Endodermal cell (in vitro differentiated cells): ENCODE measurements at places on chromosomes 3 and 15. TPM values are rescaled to one million over a fixed set of nuclear protein-coding genes. Genes with fewer than 3 reads are reported as not detected.

Gene IGDCC3
- 6.3 to 8.4 TPM (median 7.9 TPM) in 3 replicates for total RNA-seq

Gene PARP15
- total RNA-seq, result 0.18 and 0.27 TPM in 2 replicates

Gene NTRK3
- 0.11 to 0.82 TPM (median 0.52 TPM) in 3 replicates for total RNA-seq

Gene ACKR4
- not detected in 3 replicates for total RNA-seq

Gene LDHAL6B
- not detected in 2 replicates for total RNA-seq

Gene HIGD2B
- not detected in 3 replicates for total RNA-seq

Gene CD96
- not detected in 3 replicates for total RNA-seq

DNA sequence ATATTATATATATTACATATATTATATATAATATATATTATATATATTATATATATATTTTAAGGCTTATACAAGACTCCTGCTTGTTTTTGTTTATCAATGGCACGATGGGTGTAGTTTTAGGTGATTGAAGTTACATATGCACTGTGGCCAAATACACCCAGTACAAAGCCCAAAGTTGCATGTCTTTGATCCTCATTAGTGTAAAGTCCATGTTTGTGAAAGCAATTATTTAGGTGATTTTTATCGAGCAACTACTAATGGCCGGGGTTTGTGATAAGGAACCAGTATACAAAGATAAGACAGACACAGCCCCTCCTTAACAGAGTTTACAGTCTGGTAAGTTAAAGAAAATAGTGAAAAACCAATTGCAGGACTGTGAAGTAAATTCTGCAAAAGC is 154.3 kb downstream of the CHDH start:
- DNase-seq, result no peak

DNA sequence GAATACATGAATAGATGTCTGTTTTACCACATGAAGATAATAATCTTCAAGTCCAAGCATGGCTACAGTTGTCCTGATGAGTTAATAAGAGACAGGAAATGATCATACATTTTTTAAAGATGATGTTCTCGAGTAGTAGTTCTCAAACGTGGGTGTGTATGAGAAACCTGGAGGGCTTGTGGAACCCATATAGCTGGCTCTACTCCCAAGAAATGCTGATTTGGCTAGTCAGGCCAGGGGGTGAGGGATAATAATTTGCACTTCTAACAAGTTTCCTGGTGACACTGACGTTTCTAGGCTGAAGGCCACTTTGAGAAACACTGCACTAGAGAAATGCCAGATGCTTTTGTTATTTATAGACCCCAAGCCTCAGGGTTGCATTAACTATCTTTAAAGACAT is 37.0 kb downstream of the ROPN1B start:
- no peak for DNase-seq

- DNase-seq, result no peak
Observed at GRCh38 chr15:78083687-78084448, 6.4 kb upstream of the TBC1D2B start.

DNA sequence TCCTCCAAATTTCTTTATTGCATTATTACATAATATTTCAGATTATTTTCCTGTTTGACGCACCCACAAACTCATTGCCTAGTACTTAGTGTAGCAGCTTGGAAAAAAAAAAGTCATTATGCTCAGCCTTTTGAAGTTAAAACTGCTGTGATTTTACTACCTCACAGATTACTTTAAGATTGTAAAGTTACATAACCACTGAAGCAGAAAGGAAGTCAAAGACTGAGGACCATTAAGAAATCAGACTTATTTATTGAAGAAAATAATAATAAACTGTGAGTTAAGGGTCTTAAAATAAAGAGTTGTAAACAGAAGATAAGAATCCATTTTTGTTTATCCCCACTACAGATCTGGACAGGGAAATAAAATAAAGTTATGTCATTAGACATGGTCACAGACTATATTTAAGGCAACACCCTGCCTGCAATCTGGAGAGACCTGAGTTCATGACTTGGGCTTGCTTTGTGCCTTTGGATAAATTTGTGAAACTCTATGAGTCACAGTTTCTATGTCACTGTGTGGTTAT is 212.1 kb upstream of the ROBO2 start:
- DNase-seq, result no peak

GRCh38 chr15:73752806-73753193 is 351 bp downstream of the INSYN1 start:
- peak; percentile 78 for DNase-seq

DNA sequence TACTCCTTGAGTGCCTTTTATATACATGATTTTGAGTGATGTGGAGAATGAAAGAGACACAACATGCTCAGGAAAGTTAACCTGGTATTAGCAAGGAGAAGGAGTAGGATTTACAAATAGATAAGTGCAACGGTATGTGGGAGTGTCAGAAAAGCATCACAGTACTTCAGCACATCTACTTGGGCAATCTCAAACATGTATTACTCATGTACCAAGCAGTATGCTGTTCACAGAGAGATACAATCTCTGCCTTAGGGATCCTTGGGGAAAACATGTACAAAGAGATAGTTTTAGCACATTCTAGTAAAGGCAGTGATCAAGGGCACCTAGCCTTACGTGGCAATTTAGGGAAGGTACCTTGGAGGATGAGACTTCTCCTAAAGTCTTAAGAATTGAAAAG is 146.5 kb downstream of the FILIP1L start:
- no peak for DNase-seq

- DNase-seq, result no peak
Observed at GRCh38 chr3:38376098-38376816, 29.7 kb downstream of the XYLB start.

- DNase-seq, result no peak
Observed at GRCh38 chr3:23377928-23378672, 175.0 kb downstream of the UBE2E2 start.

GRCh38 chr3:77825001-77825827 is 785.3 kb downstream of the ROBO2 start:
- no peak for DNase-seq

DNA sequence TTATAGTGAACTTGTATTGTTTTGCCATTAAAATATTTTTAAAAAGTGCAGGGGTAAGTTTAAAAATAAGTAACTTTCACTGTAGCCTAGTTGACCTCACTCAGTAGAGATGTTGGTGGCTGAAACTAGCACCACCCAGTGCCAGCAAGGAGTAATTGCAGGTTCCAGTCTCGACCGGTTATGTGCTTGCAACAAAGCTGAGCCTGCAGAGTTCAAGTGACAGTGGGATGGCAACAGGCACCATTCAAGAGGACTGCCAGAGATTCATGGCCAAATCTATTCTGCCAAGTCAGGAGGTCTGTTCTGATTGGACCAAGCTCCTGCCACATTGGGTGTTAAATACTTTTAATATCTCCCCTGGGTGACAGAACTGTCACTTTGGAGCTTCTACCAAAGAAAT is 2.7 kb downstream of the ADAMTS7 start:
- DNase-seq, result peak; percentile 81

- no peak for DNase-seq
Observed at GRCh38 chr15:74955017-74955416, 1.6 kb downstream of the RPP25 start.

DNA sequence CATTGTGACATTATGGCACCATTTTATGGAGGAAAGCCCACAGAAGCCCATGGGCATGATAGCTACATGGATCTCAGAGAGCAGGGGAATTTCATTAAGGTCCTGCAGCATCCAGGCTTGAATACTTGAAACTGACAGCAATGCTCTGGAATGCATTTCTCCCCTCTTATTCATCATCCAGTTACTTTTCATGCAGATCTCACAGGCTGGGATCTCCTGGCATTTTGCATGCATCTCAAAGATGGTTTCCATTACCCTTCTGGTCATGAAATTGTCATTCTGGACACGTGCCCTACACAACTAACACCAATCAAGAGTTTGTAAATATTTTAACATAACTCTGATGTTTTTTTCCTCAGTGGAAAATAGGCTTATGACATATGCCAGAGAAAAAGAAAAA is 32.4 kb downstream of the VGLL3 start:
- DNase-seq, result no peak
